Breast epithelium (tissue), 4 donors: ENCODE measurements at places on chromosomes 5 and 9. TPM values are rescaled to one million over a fixed set of nuclear protein-coding genes. Genes with fewer than 3 reads are reported as not detected.

GRCh38 chr9:106468431-106468830, 394.5 kb upstream of the ZNF462 start:
- no peak for DNase-seq
- no peaks in the 10 kb centered on the region for H3K27me3 ChIP-seq
- no peak overlapping the region for H3K4me3 ChIP-seq
- H3K27ac ChIP-seq, result no peak overlapping the region
- H3K36me3 ChIP-seq, result no peaks in the 10 kb centered on the region

DNA sequence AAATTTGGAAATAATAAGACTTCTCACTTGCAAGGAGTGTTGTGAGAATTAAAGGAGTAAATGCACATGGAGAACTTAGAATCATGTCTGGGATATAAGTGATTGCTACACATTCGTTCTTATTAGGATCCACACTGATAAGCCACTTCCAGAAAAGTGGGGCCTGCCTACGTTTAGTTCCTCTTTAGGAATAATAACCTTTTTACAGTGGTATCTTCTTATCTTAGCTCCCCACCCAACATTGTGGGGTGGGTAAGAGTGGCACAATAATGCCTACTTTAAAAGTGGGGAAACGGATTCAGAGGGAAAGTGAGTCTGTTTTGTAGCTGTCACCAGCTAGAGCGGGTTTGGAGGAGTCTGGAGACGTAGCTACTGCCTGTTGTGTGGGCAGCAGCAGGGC, 16.0 kb downstream of the DOCK2 start:
- H3K4me1 ChIP-seq, result peaks cover 12% of the 10 kb centered on the region
- no peaks in the 10 kb centered on the region for H3K36me3 ChIP-seq
- no peak overlapping the region for H3K4me3 ChIP-seq
- H3K27ac ChIP-seq, result no peak overlapping the region
- no peak for DNase-seq
- H3K27me3 ChIP-seq, result no peaks in the 10 kb centered on the region

GRCh38 chr5:64201996-64202395, 36.4 kb downstream of the RNF180 start:
- DNase-seq, result no peak
- H3K4me1 ChIP-seq, result no peaks in the 10 kb centered on the region
- H3K27me3 ChIP-seq, result no peaks in the 10 kb centered on the region
- H3K36me3 ChIP-seq, result no peaks in the 10 kb centered on the region
- H3K27ac ChIP-seq, result no peak overlapping the region

GRCh38 chr5:177492841-177493240, 4.6 kb downstream of the PDLIM7 start:
- DNase-seq, result no peak
- no peaks in the 10 kb centered on the region for H3K36me3 ChIP-seq
- H3K4me3 ChIP-seq, result no peak overlapping the region
- no peaks in the 10 kb centered on the region for H3K4me1 ChIP-seq

GRCh38 chr5:159377653-159378052, 47.4 kb upstream of the IL12B start:
- DNase-seq, result no peak
- no peak overlapping the region for H3K4me3 ChIP-seq
- H3K27me3 ChIP-seq, result no peaks in the 10 kb centered on the region
- no peaks in the 10 kb centered on the region for H3K36me3 ChIP-seq

DNA sequence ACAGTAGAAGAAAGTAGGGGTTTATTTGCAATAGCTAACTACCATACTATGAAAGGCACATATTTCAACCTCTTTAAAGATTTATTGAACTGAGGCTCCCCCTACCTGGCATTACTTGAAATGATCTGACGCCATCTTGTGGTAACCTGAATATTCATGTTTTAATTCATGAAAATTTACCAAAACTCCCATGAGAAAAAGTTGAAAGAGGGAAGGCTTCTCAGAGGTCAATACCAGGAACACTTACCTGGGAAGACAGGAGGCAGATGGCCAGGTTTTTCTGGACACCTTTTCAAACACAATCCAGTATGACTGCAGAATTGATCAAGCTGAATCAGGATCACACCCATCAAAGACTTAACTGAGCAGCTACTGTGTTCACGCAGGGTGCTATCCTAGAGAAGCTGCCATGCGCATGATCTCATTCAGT, 9.4 kb downstream of the PRELID2 start:
- H3K27ac ChIP-seq, result no peak overlapping the region
- H3K4me1 ChIP-seq, result no peaks in the 10 kb centered on the region
- no peak for DNase-seq
- no peak overlapping the region for H3K4me3 ChIP-seq

GRCh38 chr9:129455151-129455995, 165.5 kb downstream of the C9orf50 start:
- H3K27me3 ChIP-seq, result no peaks in the 10 kb centered on the region
- DNase-seq, result no peak
- H3K36me3 ChIP-seq, result no peaks in the 10 kb centered on the region

DNA sequence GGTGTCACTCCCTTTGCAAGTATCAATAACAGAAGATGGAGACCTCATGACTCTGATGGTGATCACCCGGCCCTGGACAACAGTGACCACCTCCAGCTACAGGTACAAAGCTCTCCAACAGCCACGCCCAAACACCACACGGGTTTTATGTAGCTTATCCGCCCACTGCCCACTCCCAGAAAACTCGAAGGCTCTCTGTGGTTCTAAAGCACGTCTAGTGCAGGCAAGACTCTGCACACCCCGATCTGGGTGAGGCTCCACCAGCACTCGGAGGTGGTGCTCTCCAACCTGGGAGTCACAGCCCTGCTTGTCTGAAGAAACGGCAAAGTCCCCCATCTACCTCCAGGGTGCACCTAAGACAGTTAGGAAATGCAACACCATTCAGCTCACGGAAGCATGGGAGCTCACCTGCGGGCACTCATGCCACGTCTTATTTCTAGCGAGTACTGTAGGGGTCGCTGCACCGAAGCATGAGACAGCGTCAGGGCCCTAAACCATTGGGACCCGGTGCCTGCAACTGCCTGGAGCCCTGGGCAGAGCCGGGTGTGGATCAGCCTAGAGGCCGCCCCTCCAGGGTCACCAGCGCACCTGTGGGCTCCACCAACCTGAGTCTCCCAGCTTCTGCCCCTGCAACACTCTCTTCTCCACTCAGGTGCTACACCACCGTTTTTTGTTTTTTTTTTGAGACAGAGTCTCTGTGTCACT, 58.1 kb upstream of the ZNF354A start:
- H3K4me1 ChIP-seq, result no peaks in the 10 kb centered on the region
- no peaks in the 10 kb centered on the region for H3K27me3 ChIP-seq
- no peaks in the 10 kb centered on the region for H3K36me3 ChIP-seq
- H3K27ac ChIP-seq, result no peak overlapping the region

The NINJ1 gene
- 109 TPM for total RNA-seq

The SERINC5 gene
- total RNA-seq, result 12.6 TPM

The IFNB1 gene
- not detected for total RNA-seq
